ENCODE measurements at places on chromosomes 6 and 20.

DNA sequence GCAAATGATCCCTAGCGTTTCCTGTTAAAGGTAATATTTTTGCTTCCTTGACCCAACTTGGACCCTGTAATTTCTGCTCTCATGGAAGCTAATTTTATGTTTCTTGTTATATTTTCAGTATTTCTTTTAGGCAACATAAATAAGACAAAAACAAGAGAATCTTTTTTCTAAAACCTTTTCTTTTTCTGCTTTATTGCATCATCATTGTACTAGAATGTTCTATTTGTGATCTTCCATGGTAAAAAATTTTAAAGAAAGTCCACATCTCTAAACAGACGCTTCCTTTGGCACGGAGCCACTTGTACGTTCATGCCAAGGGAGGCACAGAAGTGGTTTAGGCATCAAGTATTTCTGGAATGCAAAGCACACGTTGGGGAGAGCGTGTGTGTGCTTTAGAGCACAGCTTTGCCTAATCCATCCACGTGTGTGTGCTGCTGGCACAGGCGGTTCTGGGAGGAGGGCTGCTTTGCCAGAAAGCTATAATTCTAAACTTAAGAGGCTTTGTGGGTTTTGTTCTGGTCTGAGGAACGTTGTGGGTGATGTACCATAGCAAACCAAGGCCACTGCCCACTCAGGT, 98.3 kb downstream of the SASH1 start:
- no peak for DNase-seq

- DNase-seq, result no peak
Observed at GRCh38 chr20:4484379-4484997, 237.2 kb upstream of the PRND start.

- DNase-seq, result no peak
Observed at GRCh38 chr6:5811997-5812396, 194.7 kb downstream of the NRN1 start.

DNA sequence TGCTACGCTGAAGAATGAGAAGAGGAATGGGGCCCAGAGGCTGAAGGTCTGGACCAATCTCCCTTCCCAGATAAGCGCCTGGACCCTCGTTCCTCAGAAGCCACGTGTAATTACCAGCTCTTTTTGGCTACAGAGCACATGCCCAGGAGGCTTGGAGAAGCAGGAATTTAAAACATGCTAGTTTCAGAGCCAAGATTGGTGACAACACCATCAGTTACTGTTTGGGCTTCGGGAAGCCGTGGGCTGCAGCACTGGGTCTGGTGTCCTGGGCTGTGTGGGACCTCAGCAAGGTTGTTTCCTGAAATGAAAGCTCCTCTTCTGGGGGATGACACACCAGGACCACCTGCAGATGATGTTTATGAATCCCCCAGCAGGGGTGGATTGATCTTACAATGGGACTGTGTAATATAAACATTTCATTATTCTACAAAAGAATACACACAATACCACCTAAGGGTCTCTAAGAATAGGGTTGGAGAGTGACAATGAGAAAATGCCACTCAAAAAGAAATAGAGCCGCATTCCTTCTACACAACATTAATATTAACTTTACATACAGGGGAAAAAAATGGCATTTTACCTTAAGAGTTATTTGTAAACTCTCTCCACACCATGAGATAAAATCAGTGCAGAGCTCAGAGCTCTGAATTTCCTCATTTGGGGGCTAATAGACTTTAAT, 207.8 kb upstream of the FOXQ1 start:
- DNase-seq, result no peak

- DNase-seq, result no peak
Observed at GRCh38 chr20:46456255-46457028, 50.0 kb upstream of the ELMO2 start.
